ENCODE measurements at places on chromosomes 7 and 10.

GRCh38 chr7:99975782-99976521 lies at the start of gene AZGP1:
Gene AZGP1, minus strand, starts transcription at chr7:99976031. Its CDS starts 11 bp downstream, at chr7:99976020.
- DNase-seq = no peak

DNA sequence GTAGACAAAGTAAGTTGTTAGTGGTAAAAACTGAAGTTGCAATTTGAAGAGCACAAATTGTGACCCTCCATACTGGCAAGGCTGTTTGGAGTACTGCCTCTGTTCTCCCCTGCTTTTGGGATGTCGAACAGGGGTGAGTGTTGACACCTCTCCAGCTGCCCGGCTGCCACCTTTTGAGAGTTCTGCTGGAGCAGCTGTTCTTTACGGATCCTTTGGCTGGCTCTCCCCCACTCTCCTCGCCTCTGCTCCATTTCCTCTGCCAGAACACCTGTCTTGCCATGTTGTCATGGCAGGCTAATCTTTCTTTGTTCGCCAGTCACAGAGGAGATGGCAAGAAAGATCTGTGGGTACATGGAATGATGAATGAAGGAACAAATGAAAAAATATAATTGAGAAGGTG lies 34.9 kb downstream of the INSYN2A start:
- DNase-seq = no peak

GRCh38 chr7:13538669-13539068 lies 450.8 kb downstream of the ETV1 start:
- no peak for DNase-seq

- no peak for DNase-seq
These were observed 60.6 kb downstream of the PRF1 start for GRCh38 chr10:70541736-70542564.

- no peak for DNase-seq
These were observed 539.0 kb downstream of the ZWINT start for GRCh38 chr10:55822096-55822495.

DNA sequence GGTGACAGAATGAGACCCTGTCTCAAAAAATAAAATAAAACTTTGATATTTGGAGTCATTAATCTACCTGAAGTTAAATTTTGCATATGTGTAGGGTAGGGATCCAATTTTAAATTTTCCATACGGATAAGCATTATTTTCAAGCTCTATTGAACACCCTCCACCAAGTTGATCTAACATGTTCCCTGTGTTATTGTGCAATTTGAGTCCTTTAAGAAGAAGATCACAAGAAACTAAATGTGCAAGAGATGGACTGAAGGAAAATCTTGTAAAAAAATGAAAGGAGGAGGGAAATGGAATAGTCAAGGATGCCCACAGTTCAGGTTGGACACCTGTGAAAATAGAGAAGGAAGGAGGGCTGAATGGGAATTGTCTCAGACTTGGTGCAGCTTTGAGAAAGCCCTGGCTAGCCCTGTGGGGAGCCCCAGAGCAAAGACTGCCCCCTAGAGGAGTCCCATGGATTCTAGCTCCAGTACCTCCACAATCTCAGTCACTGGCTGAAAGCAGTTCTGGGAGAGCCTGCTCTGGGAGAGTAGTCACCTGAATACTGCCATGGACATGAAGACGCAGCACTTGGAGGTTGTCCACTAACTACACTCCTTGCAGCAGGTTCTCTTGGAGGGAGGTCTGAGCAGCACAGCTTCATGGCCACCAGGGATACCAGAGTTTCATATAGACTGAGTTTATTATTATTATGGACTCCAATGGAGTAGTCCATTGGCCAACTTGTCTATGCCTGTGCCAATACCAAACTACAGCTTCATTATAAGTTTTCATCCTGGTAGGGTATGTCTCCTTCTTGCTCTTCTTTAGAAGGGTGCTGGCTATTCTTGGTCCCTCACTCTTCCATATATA lies 5.7 kb upstream of the TIAL1 start:
- DNase-seq = no peak

DNA sequence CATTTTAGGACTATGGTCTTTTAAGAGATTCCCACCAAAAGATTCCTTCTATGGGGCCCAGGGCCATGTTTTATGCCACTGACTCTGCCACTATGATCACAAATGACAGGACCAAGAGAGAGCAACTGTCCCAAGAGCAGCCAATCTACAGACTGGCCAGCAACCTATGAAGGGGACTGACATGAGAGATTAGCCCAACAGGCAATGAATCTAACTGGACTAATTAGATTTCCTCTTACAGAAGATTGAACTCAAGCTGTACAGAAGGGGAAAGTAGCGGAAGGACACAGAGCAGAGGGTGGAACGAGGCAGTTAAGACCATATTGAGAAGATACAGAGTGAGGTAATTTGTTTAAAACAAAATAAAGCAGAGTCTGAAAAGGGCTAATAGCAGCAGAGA lies 25.8 kb downstream of the ZNF800 start:
- no peak for DNase-seq

- DNase-seq = no peak
These were observed 1.2 kb downstream of the PURB start for GRCh38 chr7:44883961-44884620.

- DNase-seq = no peak
These were observed 70.6 kb upstream of the AUTS2 start for GRCh38 chr7:69527706-69528105.

DNA sequence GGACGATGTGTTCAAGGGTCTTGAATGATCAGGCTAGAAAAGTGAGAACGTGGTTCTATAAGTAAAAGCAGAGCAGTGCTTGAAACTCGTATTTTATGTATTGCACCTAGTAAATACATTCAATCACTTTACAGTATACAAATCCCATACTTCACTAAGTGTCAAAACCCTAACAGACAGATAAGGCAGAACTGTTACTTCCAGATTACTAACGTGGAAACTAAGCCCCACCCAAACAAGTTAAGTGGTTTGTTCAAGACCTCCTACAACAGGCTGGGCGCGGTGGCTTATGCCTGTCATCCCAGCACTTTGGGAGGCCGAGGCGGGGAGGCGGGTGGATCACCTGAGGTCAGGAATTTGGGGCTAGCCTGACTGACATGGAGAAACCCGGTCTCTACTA lies 9.2 kb upstream of the MYO1G start:
- DNase-seq = no peak

DNA sequence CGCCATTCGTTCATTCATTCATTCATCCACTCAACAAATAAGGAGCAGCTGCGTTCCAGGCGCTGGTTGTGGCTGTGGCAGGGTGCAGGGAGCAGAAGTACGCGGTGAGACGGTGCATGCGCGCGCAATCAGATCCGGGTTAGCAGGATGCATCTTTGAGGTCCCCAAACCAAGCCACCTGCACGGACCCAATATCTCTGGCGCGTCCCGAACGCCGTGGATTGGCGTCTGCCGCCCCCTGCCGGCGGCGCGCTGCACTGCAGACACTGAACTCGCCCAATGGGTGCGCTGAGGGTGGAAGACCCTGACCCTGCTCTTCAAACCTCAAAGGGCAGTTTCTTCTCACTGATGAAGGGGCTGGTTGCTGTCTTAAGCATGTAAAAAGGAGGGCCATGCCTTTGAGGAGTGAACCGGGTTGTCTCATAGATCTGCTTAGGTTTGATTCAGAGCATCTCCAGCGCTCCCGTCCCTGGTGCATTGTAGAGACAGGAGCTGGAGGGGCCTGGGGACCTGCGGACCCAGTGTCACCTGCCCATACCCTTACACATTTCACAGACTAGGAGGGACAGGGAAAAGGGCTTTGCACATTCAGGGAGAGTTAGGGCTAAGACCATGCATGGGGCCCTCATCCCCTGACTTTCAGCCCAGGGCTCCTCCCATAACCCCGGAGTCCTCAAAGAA lies 102.5 kb downstream of the RAMP3 start:
- no peak for DNase-seq

DNA sequence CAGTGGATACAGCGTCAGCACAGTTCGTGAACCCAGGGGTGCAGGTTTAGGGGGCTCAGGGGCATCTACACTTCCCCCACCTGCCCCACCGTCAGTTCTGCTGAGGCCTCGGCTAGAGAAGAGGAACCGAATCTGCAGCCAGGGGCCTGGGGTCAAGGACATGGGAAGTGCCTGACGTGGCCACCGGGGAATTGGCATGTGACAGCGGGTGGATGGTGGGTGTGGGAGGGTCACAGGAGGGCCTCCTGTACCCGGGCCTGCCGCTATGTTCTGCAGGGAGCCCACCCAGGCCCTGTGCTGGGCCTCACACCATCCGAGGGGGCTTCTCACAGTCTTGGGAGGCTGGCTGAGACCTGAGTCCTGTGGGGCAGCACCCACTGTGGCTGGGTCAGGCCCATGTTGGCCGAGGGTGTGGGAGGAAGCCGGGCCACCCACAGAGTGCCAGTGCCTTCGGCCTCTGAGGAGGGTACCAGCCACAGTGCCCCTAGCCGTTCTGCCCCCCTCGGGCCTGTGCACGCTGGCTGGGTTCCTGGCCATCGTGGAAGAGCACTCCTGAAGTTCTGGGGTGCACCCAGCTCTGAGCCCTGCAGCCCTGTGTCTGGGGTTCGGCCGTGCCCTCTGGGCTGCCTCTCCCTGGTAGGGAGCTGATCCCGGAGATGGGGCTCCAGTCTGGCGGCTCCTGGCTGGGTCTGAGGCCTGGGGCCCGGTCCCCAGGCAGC lies 5.9 kb downstream of the TTYH3 start:
- no peak for DNase-seq

DNA sequence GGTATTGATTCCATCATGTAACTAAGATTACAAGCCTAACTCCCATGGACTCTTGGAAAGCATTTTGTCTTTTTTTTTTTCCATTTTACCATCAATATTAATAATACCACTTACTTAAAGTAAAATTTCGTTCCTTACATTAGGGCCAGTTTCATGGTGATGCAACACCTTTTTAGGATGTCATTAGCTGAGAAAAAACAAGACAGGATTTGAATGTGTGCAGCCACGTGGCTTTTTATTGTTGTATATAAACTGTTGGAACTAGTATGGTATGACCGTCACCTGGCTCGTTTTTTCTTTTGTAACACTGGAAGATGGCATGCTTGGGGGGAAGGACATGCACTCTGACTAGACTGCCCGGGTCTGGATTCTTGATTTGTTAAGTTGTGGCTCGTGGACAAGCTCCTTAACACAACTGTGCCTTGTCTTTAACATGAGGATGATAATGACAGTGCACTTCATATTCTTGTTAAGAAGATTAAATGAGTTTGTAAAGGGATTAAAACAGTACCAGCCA lies 42.1 kb downstream of the ARHGAP21 start:
- DNase-seq = no peak

DNA sequence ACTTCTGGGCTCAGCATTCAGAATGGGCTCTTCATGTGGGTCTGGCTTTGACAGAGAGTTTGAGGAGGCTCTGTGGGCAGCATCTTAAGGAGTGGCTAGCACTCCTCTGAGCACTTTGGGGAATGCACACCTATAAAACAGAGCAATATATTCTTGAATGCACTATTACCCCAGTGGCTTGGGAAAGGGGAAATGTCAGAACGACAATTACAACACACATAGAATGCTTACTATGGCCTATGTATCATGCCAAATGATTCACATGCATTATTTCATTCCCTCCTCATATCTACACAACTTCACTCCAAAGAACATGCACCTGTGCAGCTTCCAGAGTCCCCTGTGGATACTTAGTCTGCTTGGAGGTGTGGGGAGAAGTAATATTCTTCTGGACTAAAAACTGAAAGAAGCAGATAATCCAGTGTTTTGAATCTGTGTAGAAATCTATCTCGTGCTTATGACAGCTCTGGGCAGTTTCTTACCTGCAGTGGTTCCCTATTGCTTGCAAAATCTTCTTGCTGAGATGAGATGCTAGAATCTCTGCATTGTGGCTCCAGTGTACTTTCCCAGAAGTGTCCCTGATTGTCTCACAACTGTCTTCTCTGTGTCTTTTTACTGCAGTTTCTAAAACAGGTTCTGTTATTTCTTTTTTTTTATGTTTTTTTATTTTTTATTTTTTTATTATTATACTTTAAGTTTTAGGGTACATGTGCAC lies 5.5 kb upstream of the MGAM start:
- DNase-seq = no peak

- no peak for DNase-seq
These were observed 69.6 kb upstream of the MDFIC start for GRCh38 chr7:114852293-114852692.

GRCh38 chr10:101012525-101013364 lies 13.1 kb downstream of the LZTS2 start:
- DNase-seq = no peak

DNA sequence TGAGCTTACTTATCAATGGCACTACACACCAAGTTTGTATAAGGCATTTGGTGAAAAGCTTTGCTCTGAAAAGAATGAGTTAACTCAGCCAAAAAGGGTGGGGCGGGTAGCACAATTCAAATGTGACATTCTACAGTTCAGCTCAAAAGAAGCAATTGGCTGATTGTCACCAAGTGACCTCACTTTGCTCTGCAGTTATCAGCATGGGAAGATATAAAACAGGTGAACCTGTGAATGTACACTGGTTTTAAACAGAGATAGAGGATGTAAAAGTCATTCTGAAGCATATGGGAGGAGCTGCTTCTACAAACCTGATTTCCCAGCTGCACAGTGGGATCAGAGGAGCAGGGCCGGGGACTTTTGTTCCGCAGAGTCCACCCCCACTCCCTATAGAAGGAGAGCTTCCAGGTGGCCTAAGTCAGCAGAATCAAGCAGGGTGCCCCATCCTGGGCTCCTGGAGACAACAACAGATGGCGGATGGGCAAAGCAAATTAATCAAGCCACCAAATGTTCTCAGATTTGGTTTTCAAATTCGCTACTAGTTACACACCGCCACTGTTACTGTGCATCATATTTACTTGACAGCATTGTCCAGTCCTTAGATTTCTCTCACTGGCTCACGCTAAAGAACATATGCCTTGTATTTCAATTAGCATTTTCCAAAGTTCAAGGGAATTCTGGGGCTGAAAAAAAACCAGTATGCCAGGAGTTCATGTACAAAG lies 27.5 kb upstream of the NPVF start:
- no peak for DNase-seq

GRCh38 chr7:88115816-88116215 lies 104.0 kb downstream of the SRI start:
- DNase-seq = no peak

GRCh38 chr10:53744176-53744575 lies 971.6 kb upstream of the MBL2 start:
- DNase-seq = no peak

DNA sequence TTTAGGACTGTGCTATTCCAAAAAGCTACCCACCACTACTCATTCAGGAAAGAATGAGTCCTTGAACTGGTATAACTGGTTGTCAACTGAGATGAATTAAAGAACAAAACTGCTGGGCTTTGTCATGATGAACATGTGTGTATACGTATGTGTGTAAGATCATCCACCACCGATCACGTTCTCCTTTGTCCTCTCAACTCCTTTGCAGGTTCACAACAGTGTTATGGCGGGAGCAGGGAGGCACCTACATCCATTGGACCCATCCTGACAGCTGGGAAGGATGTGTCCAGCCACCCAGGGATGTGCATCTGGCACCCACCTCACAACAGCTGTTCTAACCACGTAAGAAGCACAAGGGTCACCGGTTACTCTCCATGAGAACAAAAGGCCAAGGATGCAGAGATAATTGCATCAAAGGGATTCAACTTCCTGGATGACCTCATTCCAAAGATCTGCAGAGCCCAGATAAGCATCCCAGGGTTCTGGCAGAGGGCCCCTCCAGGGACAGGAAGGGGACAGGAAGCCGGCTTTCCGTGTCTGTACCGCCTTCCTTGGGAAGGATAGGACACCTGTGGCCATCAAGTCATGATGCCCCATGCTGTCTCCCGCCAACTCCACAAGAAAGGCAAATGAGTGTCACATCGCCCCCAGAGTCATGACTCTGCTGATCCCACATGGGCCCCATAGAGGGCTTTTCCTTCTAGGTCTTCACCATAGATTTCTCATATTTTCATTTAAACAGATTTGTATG lies 66.1 kb downstream of the STEAP1B start:
- DNase-seq = no peak

GRCh38 chr10:125096371-125096770 lies 64.0 kb downstream of the CTBP2 start:
- no peak for DNase-seq

GRCh38 chr7:117192108-117192507 lies 130.8 kb downstream of the WNT2 start:
- no peak for DNase-seq
